ENCODE measurements at places on chromosomes 12 and 14.

DNA sequence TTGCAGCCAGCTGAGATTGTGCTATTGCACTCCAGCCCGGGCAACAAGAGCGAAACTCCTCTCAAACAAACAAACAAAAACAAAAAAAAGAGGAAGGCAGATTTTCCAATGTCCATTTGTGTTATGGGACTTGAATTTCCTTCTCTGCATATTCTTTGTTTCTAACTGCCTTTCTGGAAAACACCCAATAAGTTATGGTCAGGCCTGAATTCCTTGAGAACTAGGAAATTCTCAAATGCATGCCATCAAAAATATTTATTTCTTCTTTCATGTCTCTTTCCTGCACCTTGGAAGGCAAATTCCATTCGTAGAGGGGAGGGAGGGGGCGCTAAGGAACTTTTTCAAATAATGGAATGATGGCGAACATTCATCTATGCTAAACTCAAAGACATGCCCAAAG lies 117.6 kb upstream of the TMCC3 start:
- DNase-seq, result no peak

DNA sequence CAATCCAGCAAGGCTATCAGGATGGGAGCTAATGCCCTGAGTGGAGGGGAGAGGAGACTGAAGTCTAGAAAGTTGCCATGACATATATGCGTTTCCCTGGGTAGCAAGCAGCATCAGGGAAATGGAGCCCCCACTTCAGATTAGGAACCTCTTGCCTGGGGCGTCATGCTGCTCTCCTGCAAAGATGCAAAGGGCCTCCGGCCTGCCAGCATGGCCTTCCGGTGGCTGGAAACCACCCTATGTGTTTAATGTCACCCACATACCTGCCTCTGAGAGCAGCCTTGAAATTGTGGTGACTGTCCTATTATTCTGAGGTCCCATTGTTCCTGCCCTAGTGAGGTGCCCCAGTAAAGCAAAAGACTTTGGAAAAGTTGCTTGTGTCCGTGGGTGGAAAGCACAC lies 10.0 kb upstream of the IFI27L2 start:
- DNase-seq, result no peak

GRCh38 chr14:61213920-61214319 lies 67.2 kb downstream of the TMEM30B start:
- no peak for DNase-seq

DNA sequence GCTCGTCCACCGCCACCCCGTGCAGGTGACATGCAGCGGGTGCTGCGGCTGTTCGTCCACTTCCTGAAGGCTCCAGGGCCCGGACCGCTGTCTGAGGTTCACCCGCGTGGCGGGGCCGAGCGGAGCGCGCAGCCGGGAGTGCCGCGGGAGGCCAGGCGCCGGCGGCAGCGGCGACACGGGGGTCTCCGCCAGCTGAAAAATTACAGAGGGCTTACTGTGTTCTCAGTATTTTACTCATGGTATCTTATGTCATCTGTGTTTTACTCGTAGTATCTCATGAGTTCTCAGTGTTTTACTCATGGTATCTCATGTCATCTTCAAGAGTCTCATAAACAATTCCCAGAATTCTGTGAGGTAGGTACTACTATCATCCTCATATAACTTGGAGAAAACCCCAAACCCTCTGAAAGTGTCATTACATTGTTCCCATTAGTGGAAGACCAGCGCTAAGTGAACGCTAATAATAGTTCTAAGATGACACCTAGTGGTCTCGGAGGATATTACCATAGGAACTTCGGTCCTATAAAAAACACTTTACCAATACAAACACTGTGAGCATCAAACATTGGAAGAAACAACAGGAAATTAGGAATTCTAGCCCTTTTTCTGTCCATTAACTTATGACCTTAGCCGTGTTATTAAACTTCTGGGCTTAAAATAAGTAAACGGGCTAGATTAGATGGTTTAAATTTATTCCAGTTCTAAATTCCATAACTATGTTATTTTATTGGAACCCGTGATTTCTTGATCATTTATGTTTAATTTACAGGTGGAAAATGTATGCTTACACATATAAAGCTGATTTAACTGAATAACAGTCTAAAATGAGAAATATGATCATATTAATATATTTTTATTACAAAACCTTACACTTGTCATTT lies 32.4 kb downstream of the AK7 start:
- DNase-seq, result no peak

- no peak for DNase-seq
Observed at GRCh38 chr14:35020713-35021112, 25.4 kb upstream of the FAM177A1 start.

DNA sequence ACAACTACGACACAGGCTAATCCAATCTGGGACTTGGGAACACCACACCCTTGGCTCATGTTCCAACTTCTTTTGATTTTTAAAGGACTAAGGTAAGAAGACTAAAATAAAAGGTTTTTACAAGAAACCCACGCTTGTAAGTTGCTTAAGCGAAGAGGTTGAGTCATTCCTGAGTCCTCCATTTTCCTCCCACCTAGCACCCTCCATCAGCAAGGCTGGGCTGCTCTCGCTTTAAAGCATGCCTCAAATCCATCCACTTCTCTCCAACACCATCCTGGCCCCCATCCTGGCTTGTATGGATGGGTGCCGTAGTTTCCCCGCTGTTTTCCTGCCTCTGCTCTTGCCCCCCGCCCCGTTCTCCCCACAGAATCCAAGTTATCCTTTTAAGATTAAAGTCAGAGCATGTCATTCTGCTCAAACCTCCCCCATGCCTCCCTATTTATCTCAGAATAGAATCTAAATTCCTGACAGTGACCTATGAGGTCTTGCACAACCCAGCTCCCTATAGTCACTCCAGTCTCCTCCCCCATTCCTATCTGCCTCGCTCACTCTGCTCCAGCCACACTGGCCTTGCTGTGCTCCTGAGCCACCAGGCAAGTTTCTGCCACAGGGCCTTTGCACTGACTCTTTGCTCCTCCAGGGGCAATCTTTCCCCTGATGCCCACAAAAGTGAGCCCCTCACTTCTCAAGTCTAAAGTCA lies 34.5 kb downstream of the SCARB1 start:
- DNase-seq, result no peak

DNA sequence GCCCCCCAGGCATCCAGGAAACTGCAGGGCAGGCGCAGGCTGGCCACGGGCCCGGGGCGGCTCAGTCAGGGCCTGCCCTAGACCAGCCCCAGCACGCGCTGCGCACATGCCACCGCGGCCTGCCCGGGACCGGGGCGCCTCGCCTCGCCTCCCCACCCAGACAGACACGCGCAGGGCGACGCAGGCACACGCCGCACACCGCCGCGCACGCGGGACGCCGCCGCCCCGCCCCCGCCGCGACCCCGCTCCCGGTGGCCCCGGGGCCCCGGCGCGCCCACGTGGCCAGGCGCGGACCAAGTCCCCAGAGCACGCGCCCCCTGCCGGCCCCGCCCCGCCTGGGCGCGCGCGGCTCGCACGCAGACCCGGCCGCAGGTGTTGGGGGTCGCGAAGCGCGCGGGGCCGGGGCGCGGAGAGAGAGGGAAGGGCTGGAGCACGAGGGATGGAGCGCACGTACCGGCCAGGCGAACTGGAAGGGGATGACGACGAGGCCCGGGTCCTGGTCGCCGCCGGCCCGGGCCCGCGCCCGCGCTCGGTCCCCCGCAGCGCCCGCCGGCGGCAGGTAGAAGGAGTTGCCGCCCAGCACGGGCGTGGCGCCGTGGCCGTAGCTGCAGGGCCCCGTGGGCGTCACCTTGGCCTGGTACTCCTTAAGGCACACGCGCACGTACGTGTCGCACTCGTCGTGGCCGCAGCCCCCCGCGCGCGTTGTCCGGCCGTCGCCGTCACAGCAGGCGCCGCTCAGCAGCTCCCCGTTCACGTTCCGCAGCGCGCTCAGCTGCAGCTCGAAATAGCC lies 1.1 kb downstream of the JAG2 start:
- DNase-seq, result no peak

- DNase-seq, result no peak
Observed at GRCh38 chr14:81252278-81252677, 31.5 kb upstream of the GTF2A1 start.

GRCh38 chr14:24881116-24881893 lies 168.6 kb downstream of the STXBP6 start:
- no peak for DNase-seq

GRCh38 chr12:106137530-106138356 lies 1.0 kb downstream of the NUAK1 start:
- no peak for DNase-seq

DNA sequence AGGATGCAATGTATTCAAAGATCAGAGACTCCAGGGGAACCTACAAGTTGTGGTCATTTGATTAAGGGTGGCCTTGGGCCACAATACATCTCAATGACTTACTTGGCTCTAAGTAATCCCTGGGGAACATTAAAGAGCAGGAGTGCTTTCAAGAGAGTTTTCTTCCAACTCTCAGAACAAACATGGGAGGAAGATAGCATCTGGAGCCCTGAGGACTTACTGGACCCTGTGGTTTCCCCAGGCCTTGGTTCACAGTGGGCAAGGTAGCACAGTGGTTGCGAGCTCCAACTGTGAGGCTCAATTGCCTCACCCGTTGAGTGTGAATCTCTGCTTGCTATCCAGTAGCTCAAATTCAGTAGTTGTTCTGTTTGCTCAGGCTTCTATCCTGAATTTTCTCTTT lies 32.4 kb downstream of the STXBP6 start:
- no peak for DNase-seq

GRCh38 chr12:112046003-112046402 lies 32.8 kb downstream of the ERP29 start:
- no peak for DNase-seq

- no peak for DNase-seq
Observed at GRCh38 chr14:60381909-60382308, 104.0 kb downstream of the C14orf39 start.

- no peak for DNase-seq
Observed at GRCh38 chr14:99875421-99875820, 82.2 kb downstream of the EML1 start.

DNA sequence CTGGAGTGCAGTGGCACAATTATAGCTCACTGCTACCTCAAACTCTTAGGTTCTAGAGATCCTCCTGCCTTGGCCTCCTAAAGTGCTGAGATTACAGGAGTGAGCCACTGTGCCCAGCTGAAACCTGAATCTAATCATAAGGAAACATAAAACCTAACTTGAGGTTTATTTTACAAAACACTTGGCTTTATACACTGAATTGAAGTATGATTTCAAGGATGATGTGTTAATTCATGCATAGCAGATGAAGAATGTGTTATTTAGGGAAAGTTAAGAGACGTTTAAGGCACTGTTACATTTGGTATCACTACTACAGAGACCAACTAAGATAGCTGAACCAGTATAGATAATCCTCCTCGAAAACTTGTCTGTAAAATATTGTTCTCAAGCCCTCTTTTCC lies 6.4 kb downstream of the DICER1 start:
- no peak for DNase-seq

DNA sequence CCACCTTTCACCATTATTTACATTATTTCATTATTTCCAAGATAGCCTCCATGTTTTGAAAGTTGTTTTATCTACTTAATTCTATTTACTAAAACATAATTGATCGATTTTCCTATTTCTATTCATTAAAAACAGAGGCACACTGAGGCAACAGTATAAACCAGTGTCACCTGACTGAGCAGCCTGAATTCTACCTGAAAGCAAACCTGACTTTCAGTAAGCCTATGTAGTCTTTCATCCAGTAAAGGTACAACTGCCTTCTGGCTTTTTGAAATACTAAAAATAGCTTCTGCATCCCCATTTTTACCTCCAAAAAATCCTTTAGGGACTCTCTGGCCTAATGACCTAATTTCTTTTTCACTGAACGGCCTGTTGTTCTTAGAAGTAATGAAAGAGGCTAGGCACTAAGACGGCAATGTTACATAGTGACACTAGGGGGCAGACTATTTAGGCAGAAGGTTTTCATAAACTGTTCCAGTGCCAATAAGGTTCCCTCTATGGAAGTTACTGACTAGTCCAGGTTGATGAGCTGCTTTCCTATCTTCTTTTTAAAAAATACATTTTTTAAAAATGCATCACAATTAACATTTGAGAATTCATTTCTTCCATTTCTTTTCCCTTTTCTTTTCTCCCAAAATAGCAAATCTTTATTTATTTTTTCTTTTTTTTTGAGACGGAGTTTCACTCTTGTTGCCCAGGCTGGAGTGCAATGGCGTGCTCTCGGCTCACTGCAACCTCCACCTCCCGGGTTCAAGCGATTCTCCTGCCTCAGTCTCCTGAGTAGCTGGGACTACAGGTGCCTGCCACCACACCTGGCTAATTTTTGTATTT lies 17.5 kb downstream of the ANAPC5 start:
- peak; percentile 54 for DNase-seq

DNA sequence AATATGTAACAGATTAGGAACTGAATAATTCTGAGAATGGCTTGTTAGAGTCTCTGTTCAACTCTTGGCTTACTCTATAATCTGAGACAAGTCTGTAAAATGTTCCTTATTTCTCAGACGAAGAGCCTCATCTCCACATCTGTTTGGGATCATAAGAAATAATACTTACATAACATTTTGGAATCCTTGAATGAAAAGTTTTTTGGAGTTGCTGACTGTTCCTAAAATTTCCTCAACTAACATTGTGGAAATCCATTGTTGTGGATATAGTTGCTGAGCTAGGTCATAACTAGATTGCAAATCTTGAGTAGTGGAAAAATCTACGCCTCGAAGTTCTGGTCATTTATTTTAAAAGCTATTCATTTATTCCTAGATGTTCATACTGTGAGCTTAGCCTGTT lies 402.9 kb downstream of the ZFP36L1 start:
- DNase-seq, result no peak

DNA sequence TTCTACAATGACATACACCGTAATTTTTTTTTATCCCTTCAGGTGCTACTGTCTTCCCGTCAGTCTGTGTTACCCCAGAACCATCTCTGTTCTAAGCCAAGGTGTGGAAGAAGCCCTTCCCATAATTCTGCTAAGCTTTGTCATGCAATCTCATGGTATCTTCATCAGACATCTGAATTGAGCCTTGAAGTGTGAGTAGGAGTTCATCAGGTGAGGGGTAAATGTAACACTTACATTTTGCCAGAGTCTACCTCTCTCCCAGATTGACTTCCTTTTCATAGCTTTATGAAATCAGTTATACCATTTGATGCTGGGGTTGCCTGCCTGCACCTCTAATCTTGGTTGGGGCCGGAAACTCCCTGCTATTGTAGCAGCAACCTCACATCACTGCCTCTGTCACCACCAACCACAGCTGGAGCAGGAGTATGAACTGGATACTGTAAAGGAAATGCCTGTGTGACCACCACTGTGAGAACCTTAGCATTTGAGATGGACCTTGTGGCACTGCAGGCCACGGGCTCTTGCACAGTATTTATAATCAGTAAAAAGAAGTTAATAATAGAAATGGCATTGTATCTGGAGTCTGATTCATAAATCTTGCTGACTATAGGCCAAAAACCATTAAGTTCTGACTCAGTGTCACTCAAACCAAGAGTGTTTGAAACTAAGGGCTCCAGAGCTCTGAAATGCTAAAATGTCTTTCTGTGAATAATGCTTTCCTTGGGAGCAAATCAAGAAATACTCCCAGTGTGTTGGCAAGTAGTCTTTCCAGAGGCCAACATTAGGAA lies 58.7 kb upstream of the STK38L start:
- DNase-seq, result no peak

- no peak for DNase-seq
Observed at GRCh38 chr12:6941267-6941666, 2.3 kb upstream of the RNU7-1 start.

GRCh38 chr14:95770777-95771176 lies 56.9 kb upstream of the TCL1A start:
- DNase-seq, result no peak

GRCh38 chr14:23478109-23478759 lies 8.7 kb downstream of the NGDN start:
- DNase-seq, result no peak

GRCh38 chr12:93085383-93086287 lies 156.5 kb upstream of the EEA1 start:
- no peak for DNase-seq

GRCh38 chr14:93116676-93117200 lies 1.0 kb upstream of the ITPK1 start:
- no peak for DNase-seq
